Kidney tubule cell (primary cell): ENCODE measurements at places on chromosomes 3 and 15.

GRCh38 chr3:155034786-155035185 is 45.3 kb upstream of the MME start:
- DNase-seq = no peak

- peak; percentile 59 for DNase-seq
These were observed 1.3 kb downstream of the SECISBP2L start for GRCh38 chr15:49044766-49045606.

- DNase-seq = peak; percentile 40
These were observed 3.4 kb upstream of the CPOX start for GRCh38 chr3:98596541-98597500.

DNA sequence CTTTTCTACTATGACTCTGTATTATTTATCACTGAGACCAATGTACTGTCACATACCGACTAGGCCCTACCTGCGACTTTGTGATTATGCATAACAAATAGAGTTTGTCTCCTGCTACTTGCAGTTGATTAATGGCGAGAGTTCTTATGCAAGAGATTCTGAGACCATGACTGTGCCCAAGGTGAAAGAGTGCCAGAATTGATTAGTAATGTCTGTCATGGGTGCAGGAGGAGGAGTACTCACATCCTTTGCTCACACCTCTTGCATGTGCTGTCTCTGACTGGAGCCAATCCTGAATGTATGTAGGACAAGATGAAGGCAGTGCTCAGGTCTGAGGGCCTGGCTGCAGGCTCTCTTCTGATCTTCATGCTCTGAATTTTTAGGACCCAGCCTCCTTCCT is 260.7 kb downstream of the THSD4 start:
- peak; percentile 24 for DNase-seq

DNA sequence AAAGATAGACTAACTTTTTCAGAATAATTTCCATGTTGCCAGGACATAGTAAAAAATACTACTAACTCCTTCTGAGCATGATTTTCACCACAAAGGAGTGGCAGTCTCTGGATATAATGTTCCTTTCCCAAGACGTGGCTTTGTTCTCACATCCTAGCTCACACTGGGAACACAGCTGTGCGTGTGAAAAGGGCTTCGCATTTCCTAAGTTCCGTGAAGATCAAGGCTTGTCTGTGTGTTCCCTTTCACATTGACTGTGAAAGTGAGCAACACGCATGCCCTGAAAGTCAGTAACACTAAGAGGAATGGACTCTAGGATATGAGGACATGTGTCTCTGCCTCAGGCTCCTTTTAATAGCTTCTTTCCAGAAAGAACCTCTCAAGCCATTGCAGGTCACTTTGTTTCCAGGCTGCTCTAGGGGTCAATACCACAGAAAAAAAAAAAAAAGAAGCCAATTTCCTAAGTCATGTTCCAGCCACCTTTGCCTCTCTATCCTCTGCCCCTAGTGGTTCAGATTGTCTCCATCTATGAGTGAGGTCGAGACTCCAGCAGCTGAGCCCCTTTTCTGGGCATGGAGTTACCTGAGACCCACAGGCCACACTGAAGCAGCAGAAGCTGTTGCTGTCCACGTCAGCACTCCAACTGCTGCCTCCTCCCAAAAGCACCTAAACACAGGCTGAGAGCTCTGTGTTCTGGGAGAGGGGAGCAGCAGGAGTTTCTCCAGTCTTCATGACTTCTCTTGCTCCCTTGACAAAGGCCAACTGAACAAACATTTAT is 355.9 kb downstream of the RSL24D1 start:
- no peak for DNase-seq

GRCh38 chr3:37810848-37811247 is 50.8 kb upstream of the CTDSPL start:
- DNase-seq = no peak

DNA sequence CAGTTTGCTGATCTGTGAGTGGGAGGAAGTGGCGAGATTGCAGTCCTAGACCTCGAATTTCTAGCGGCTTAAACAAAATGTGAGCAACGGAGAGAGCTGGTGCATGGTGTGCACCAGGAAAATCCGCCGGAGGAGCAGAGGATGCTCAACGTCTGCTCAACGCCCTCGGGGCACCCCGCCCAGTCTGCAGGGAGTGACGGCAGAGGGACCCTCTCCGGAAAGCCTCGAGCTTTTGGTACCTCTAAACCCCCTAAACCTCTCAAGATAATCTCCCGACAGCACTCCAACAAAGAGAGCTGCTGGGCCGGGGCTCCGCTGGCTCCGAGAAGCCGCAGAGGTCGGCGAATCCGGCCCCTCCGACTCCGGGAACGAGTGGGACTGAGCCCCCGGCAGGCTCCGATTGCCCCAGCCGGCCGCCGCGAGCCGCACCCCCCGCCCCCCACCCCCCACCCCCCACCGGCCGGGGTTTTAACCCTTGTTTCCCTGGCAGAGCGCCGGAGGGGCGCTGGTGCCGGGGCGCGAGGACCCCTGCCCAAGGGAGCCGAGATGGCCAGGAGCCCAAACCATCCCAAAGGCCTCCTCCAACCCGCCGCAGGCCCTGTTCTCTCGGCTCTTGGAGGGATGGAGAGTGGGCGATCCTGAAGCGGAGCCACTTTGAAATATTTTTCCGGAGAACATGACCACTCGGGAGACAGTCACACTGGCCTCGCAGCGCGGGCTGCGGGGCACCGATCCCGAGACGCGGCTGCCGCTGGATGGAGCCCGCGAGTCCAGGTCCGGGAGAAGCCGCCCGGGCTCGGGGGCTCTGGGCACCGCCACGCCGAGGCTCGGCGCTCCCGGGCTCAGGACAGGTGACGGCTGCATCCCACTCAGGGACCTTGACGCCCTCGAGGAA is 1.5 kb downstream of the MEGF11 start:
- peak; percentile 45 for DNase-seq

GRCh38 chr3:183563536-183563874 is 8.0 kb upstream of the KLHL6 start:
- no peak for DNase-seq

GRCh38 chr3:173891272-173892100 is 493.9 kb downstream of the NLGN1 start:
- DNase-seq = peak; percentile 71

- no peak for DNase-seq
These were observed 379.0 kb upstream of the IL12A start for GRCh38 chr3:159609625-159610024.

DNA sequence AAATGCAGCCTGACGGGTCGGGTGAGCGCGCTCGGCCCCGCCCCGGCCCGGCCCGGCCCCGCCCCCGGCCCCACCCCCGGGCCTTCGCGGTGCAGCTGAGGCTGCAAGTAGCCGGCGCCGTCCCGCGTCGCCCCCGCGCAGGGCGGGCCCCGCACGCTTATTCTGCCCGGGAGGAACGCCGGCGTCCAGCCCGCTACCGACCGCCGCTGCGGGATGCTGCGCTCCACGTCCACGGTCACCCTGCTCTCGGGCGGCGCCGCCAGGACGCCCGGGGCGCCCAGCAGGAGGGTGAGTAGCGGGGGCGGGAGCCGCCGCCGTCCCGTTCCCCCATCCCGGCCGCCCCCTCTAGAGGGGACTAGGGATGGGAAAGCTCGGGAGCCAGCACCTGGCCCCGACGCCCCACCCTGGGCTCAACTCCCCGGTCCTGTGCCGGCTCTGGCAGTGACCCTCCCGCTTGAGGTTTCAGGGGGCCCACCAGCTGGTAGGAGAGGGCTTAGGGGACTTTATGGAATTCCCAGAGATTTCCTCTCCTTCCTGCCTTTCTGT is at the start of gene MYZAP:
Gene MYZAP, plus strand, starts transcription at position 83 of the 546 bp plus-strand sequence. Its CDS starts 131 bp downstream, at position 214.
- peak; percentile 19 for DNase-seq

- peak; percentile 22 for DNase-seq
These were observed 32.1 kb upstream of the RPS17 start for GRCh38 chr15:82572311-82572710.

DNA sequence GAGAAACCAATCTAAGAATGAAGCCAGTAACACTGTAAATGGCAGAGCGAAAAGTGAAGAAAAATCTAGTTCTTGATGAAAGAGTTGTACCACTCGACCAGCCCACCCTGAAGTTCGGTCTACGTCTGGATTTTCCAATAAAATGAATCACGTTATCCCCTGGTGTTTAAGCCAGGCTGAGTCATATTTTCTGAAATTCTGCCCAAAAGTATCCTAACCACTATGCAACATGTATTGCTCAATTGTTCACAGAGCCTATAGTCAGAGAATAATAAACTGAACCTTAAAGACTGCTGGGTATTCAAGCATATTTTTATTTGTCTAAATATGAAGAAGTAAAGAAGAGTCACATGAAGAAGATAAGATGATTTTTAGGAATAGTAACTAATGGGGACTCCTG is 245.7 kb downstream of the FGF12 start:
- no peak for DNase-seq

- peak; percentile 62 for DNase-seq
These were observed 3.8 kb upstream of the SLCO3A1 start for GRCh38 chr15:91849749-91850161.

GRCh38 chr3:72444656-72445223 is 403.5 kb downstream of the SHQ1 start:
- DNase-seq = no peak

DNA sequence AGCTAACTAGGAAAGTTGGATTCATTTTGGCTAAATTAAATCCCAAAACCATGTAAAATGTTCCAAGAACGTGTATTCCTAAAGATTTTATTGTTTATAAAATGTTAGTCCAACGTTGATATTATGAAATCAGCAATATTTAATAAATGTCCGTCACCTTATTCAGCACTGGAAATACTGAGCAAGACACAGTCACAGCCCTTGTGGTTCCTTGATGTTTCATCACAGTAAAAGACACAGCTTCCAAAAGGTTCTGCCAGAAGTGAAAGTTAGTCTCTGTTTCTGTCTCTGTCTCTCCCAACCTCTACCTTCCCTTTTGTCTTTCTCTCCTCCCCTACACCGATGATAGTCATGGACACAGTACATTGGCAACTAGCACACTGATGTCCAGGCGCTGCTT is 82.2 kb upstream of the BOC start:
- DNase-seq = no peak

DNA sequence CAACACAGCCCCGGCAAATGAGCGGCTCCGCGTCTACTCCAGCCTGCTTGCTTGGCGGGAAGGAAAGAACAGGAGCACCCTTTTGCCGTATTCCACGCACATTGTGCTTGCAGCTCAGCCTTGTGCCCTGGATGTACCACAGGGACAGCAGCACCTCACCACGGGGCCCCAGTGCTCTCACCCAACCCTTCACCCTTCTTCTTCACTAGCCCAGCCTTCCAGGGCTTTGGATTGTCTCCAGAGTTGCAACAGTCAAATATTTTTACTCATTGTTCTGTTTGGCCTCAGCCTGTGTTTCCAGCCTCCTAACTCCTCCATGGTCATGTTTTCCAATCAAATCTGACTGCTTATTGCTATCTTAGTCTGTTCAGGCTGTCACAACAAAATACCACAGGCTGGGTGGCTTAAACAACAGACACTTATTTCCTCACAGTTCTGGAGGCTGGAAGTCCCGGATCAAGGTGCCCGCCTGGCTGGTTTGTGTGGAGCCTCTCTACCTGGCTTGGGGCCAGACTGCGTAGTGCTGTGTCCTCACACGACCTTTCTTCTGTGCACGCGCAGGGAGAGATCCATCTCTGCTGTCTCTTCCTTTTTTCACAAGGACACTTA is 79.2 kb upstream of the ABHD17C start:
- DNase-seq = peak; percentile 33

GRCh38 chr15:61169904-61170695 is 59.0 kb downstream of the RORA start:
- DNase-seq = no peak

- peak; percentile 67 for DNase-seq
These were observed 19.5 kb downstream of the MESD start for GRCh38 chr15:80970018-80970657.

DNA sequence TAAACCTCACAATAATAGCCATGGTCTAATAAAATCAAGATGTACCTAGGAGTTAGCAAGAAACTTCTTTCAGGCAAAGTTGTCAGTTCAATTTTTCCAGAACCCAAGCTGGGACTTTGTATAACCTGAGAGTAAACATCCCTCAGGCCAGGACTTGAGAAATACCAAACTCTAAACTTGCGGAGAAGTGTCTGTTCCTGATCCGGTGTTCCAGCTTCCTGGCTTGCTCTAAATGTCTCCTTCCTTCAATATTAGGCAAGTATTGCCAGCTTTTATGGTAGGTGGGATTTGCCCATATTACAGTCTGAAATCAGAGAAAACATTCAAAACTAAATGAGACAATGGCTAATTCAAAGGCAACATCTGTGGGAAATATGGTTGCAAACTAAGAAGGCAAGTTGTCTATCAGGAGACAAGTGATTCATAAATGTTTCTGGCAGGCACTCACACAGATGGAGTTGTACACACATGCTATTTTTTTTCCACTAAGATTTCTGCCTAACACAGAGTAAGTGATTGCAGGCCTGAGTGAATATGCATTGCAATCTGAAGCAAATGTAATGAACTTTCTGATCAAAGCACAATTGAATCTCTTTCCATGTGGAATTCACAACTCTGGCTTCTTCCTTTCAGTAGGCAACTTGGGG is 88.3 kb upstream of the COL8A1 start:
- DNase-seq = no peak

- peak; percentile 86 for DNase-seq
These were observed 45.5 kb downstream of the CBLB start for GRCh38 chr3:105823149-105823867.

GRCh38 chr15:60000824-60001609 is 3.1 kb upstream of the FOXB1 start:
- DNase-seq = no peak

DNA sequence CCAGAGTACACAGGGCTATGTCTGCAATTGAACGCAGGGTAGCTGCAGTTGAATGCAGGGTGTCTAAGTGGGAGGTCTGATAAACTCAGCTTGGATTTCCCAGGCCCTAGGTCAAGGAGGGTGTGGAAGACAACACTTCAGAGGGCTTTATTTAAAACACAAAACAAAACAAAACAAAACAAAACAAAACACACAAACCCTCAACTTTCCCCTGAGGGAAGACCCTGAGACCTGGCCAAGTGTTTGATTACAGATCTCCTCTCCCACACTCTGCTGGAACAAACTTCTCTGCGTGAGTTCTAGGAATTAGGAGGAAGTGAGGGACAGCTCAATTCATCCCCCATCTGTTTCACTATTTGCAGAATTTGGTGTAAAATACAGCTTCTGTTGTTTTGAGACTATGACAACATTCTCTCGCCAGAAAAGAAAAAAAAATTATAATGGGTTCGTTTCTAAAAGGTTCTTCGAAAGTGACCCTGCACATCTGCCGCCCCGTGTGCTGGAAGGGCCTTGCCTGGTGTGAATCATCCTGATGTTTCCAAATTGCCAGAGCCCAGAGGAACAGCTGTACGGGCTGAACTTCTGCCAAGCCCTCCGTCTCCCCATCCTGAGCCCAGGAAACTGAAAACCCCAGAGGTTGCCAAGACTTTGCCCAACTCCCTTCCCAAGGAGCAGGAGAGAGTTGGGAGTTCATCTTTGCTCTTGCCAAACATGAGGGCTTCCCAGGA is 73.3 kb upstream of the RAD18 start:
- no peak for DNase-seq
